Calu3 (cell line): ENCODE measurements at places on chromosomes 3 and 15. TPM values are rescaled to one million over a fixed set of nuclear protein-coding genes. Genes with fewer than 3 reads are reported as not detected.

TXNRD3 gene
- total RNA-seq = 15.7 and 17.0 TPM in 2 replicates

GRCh38 chr3:158685159-158685558 is 12.7 kb upstream of the LXN start:
- H3K27me3 ChIP-seq = no peaks in the 10 kb centered on the region
- H3K36me3 ChIP-seq = peaks cover 46% of the 10 kb centered on the region
- no peak for DNase-seq

DNA sequence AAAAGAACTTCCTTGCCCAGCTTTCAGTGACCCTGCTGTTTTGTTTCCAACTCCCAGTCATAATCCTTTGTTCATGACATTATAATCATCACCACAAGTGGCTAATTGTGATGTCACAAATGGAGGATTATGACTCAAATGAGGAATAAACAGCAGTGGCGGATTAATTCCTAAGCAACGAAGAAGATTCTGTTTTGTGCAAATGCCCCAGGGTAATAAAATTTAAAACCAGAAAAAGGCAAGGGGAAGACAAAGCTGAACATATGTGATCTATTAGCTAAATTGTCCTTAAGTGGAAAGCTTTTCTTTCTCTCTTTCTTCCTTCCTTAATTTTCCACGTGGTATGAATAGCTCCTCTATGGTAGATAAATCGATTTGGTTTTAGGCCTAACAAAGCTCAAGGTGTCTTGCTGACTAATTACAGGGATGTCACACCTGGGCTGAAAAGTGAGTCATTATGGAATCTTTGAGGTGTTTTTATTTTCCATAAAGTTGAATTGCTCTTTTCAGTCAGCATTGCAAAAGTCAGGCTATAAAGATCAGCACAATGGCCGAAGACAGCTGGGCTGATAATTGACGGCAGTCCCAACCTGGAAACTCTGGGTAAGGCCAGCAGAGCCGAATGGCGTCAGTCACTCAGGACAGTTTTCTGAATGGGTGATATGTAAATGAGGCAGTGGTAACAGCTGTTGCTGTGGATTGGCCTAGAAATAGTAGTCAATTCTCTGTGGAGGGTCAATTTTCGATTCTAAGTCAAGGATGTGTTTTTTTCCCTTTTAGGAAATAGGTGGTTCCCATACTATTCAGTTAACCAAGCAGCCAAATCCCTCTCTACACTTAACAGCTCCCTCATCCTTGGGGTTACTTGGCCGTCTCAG is 121.5 kb downstream of the PTPRG start:
- no peaks in the 10 kb centered on the region for H3K27me3 ChIP-seq
- H3K4me1 ChIP-seq = no peaks in the 10 kb centered on the region
- no peaks in the 10 kb centered on the region for H3K36me3 ChIP-seq
- H3K27ac ChIP-seq = no peak overlapping the region

DNA sequence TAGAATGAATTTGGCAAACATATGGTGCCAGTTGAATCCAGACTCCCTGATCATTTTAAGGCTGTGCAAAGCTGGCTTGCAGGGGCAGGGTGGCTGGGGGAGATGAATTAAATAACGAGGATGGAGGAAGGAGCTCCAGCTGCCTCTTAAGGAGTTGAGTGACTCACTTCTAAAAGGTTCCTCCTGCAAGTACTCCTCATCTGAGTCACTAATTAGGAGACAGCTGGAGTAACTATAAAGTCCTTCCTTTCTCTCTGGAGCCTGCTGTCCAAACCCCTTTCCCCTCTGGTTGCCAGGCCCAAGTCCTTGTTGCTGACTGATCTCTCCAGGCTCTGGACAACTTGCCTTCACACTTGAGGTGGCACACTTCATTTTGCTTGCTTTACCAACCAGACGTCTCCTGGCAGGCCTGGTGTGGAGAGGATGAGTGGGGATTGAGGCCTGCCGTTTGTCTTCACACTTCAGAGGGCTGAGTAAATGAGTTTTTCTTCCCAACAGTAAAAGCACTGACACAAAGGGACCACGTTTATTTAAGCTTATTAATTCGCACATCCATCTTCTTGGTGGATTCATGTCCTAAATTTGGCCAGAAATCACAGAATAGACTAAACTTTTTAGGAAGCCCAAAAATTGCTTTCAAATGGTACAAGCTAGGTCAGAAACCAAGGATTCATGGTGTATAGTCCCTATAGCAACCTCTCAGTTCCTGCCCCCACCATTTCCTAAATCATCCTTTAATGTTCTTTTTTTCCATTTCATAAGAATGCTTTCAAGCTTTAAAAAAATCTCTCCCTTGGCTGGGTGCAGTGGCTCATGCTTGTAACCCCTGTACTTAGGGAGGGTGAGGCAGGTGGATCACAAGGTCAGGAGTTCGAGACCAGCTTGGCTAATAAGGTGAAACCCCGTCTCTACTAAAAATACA is 90.5 kb upstream of the MYRIP start:
- H3K4me3 ChIP-seq = no peak overlapping the region
- H3K27me3 ChIP-seq = no peaks in the 10 kb centered on the region
- no peaks in the 10 kb centered on the region for H3K36me3 ChIP-seq
- H3K4me1 ChIP-seq = no peaks in the 10 kb centered on the region

TTC23 gene
- total RNA-seq = 17.4 and 18.9 TPM in 2 replicates

DNA sequence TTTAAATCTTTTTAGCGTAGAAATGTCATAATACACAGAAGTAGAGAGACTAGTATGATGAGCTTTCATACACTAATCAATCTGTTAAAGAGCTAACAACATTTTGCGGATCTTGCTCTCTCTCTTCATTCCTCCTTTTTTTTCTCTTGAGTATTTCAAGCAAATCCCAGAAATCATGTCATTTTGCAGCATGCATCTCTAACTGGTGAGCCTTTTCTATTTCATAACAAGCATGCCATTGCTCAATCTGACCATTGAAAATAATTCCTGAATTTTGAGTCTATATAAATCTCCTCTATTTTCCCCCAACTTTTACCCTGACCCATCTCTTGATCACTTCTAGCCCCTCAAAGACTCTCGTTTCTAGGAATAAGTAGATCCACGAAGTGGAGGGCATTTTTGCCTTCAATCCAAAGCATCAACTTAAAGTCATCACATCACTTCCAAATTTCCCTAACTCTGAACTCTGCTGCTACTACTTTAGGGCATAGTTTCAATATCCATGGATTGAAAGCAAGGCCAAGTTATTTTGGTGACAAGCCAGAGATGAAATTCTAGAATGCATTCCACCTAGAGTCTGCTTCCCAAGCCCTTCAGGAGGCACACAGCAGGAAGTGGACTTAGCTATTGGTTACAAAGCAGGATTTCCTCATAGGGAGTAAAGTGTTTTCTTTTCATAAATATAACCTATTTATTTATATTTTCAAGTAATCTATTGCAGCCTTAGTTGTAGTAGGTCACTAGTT is 253.5 kb upstream of the ZPLD1 start:
- peaks cover 18% of the 10 kb centered on the region for H3K4me1 ChIP-seq
- H3K4me3 ChIP-seq = no peak overlapping the region
- no peak for DNase-seq
- no peak overlapping the region for H3K27ac ChIP-seq
- H3K27me3 ChIP-seq = no peaks in the 10 kb centered on the region

GRCh38 chr3:130516645-130517512 is at the start of gene COL6A6:
Gene COL6A6, plus strand, starts transcription at chr3:130517177. Its CDS starts 43,188 bp downstream, at chr3:130560365.
- H3K36me3 ChIP-seq = no peaks in the 10 kb centered on the region
- no peaks in the 10 kb centered on the region for H3K4me1 ChIP-seq
- H3K27ac ChIP-seq = no peak within 1 kb of the TSS
- H3K27me3 ChIP-seq = peaks cover 70% of the 10 kb centered on the region
- no peak within 1 kb of the TSS for H3K4me3 ChIP-seq

DNA sequence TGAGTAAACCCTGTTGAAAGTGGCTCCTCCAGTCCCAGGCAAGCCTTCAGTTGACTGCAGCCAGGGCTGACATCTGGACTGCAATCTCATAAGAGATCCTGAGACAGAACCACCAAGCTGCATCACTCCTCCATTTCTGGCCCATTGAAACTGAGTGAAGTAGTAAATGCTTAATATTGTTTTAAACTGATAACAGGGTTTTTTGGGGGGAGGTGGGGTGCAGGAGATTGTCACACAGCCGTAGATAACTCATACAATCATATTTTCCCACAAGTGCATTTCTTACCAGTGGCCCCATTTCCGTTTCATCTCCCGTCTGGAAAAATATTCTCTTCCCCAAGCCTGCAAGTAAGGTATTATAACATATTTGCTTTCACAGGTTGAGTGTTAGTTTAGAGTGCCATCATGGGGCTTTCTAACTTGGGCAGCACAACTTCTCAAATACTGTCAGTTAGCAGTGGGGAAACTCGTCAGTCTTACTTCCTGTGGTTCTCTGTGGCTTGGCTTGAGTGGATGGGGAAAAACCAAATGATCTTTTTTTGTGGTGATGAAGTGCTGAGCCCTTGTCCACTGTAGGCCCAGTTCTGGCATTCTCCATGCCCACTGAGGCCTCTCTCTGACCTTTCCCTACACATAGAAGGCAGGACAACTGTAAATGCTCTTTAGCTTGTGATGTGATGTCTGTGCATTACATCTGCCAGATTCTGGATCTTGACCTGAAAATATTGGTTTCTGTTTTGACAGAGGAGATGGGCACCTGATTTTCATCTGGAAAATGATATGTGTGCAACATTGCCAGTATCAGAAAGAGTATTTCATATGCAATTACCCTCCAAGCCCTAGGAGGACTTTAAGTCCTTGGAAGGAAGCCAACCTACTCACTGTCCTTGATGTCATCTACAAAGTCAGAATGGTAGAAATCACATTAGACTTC is 90.1 kb upstream of the BHLHE40 start:
- no peak overlapping the region for H3K4me3 ChIP-seq
- no peak for DNase-seq
- H3K36me3 ChIP-seq = no peaks in the 10 kb centered on the region
- no peaks in the 10 kb centered on the region for H3K4me1 ChIP-seq
- no peaks in the 10 kb centered on the region for H3K27me3 ChIP-seq
